ENCODE measurements at places on chromosomes 1 and 21.

- no peak for DNase-seq
Measured at GRCh38 chr1:233672732-233673131, 58.8 kb downstream of the KCNK1 start.

DNA sequence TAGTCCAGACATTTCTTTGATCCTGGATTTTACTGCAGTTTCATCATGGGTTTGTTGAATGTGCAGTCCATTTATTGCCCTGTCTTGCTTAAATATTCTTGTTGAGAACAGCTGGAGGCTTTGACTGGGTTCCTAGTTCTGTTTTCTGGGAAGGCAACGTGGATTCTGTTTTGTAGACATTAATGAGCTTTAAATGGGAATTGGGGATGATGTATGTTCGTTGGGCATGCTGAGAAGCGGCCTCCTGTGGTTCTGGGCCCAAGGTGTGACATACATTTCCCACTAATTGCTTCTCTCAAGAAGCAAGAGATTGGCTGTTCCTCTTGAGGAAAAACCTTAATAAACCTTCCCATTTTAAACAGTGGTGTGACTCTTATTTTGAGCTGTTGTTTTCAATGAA is 22.9 kb downstream of the INKA2 start:
- no peak for DNase-seq

GRCh38 chr1:148315071-148315811 is 163.2 kb upstream of the NBPF11 start:
- DNase-seq, result no peak

GRCh38 chr1:5885471-5886139 is 106.6 kb downstream of the NPHP4 start:
- no peak for DNase-seq

DNA sequence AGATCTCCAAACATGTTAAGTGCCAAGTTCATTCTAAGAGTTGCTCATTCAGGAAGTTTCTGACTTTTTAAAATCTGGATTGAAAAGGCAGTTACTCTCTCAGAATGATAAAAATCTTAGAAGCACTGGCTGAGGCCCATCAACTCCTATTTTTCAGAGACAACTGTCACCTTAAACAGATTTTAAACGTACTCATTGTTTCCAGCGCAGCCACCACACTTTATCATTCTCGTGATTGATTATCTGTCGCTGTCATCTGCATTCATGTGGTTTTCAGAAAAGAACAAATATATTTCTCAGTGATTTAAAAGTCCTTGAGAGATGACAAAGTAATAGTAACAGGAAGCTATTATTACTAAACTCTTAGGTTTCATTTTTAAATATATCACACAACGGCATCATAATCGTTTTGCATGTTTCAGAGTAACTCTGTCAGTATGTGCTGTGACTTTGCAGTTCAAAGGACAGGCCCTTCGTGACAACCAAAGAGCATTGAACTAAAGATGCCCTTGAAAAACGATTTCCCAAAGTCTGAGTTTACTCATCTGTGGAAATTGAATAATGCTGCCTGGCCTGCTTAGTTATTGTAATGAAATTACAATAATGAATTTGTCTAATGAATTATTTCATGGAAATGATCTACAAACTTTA is 14.9 kb upstream of the KCNK1 start:
- DNase-seq, result no peak

- DNase-seq, result no peak
Measured at GRCh38 chr1:21916447-21917238, 20.5 kb downstream of the HSPG2 start.

Measured in posterior cingulate gyrus (tissue), 11 donors.